ENCODE measurements at places on chromosomes 4 and X. TPM values are rescaled to one million over a fixed set of nuclear protein-coding genes. Genes with fewer than 3 reads are reported as not detected.

DNA sequence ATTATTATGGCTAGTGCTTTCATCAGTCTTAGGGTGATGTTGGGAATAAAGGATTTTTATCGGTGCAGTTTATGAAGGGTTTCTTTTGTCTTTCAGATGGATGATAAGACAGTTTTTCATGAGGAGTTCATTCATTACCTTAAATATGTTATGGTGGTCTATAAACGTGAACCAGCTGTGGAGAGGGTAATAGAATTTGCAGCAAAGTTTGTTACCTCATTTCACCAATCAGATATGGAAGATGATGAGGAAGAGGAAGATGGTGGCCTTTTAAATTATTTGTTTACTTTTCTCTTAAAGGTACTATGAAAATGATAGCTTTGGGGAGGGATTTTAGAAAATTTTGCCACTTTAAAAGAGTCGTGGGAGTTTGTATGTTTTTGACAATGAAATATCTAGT, 1.3 kb downstream of the NCAPG start:
- no peaks in the 10 kb centered on the region for H3K36me3 ChIP-seq
- H3K4me1 ChIP-seq = peaks cover 10% of the 10 kb centered on the region
- peak overlapping the region; percentile 91 for H3K4me3 ChIP-seq

- no peak overlapping the region for H3K27ac ChIP-seq
- no peaks in the 10 kb centered on the region for H3K36me3 ChIP-seq
- no peaks in the 10 kb centered on the region for H3K27me3 ChIP-seq
- DNase-seq = no peak
- no peak overlapping the region for H3K4me3 ChIP-seq
- no peaks in the 10 kb centered on the region for H3K4me1 ChIP-seq
Observed at GRCh38 chrX:28321286-28321685, 266.0 kb upstream of the IL1RAPL1 start.

The CFAP299 gene
- 3.0 TPM for total RNA-seq

The ARMCX1 gene
- 54.4 TPM for total RNA-seq

Measured in spinal cord (tissue), 10 donors.